Esophagus muscularis mucosa (tissue), 4 donors: ENCODE measurements at places on chromosomes 12 and 14. TPM values are rescaled to one million over a fixed set of nuclear protein-coding genes. Genes with fewer than 3 reads are reported as not detected.

The ADAMTS20 gene
- total RNA-seq: not detected

The NR2C1 gene
- total RNA-seq: 46.3 TPM

The LRRC10 gene
- total RNA-seq: not detected

The CISTR gene
- total RNA-seq: not detected

The RPS6KA5 gene
- total RNA-seq: 40.6 TPM

The CIDEB gene
- 12.5 TPM for total RNA-seq

DNA sequence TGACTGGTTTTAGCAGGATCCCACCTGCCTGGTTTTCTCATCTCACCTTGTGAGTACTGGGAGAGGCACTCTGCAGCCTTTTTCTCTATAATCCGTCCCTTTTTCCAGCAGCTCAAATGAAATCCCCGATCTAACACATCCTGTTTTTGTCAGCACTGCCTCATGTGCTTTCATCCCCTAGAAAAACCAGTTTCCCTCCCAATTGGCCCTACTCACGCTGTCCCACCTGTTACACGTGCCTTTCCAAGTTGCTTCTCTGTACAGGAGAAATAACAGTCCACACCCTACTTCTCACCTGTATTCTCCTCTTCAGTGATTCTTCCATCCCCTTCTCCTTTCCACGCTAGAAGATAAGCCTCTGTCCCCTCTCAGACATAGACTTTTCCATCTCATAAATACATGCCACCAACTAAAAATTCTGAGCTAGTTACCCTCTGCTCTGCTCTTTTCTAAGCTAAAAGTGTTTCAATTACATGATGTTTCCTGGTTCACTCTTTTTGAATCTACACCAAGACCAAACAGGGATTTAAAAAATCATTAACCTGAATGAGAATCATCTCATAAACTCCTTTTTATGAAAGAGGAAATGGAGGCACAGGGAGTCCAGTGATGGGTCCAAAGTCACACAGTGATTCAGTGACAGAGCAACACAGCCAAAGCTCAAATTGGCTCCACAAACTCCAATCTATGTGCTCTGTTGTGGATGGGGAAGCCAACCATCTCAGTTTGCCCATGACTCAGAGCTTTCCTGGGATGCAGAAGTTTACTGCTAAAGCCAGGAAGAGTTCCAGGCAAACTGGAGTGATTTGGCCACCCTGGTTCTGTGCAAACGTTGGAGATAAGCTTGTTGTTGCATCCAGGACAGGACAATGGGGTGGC is 240.0 kb upstream of the TMEM132C start:
- no peak overlapping the region for H3K4me3 ChIP-seq
- H3K27ac ChIP-seq: no peak overlapping the region
- no peaks in the 10 kb centered on the region for H3K4me1 ChIP-seq
- H3K27me3 ChIP-seq: no peaks in the 10 kb centered on the region

GRCh38 chr12:15979096-15980092 is 68.3 kb downstream of the DERA start:
- no peak overlapping the region for H3K4me3 ChIP-seq
- DNase-seq: no peak
- H3K36me3 ChIP-seq: peaks cover 9% of the 10 kb centered on the region
- H3K27ac ChIP-seq: peak overlapping the region; percentile 36
- H3K27me3 ChIP-seq: no peaks in the 10 kb centered on the region
- peaks cover 45% of the 10 kb centered on the region for H3K4me1 ChIP-seq

DNA sequence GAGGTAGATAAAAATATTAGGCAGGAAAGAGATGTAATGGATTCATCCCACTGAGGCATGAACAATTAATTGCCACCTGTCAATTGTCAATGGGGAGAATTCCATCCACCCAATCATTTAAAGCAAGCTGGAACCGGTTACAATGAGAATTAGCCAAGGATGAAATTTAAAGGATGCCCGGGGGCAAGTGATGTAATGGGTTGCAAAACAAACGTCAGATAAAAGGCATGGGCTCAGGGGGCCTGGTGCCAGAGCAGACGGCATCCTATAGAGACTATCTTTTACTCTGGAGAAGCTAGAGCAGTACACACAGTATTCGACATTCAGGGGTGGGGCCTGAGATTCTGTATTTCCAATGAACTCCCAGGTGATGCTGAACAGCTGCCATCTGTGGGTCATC is 80.5 kb upstream of the ZFP36L1 start:
- peaks cover 74% of the 10 kb centered on the region for H3K36me3 ChIP-seq
- no peak for DNase-seq
- no peak overlapping the region for H3K4me3 ChIP-seq
- H3K27ac ChIP-seq: no peak overlapping the region

GRCh38 chr12:65532162-65532561 is 253.7 kb downstream of the MSRB3 start:
- peaks cover 14% of the 10 kb centered on the region for H3K4me1 ChIP-seq
- no peaks in the 10 kb centered on the region for H3K36me3 ChIP-seq
- H3K4me3 ChIP-seq: no peak overlapping the region
- no peaks in the 10 kb centered on the region for H3K27me3 ChIP-seq
- H3K27ac ChIP-seq: no peak overlapping the region

DNA sequence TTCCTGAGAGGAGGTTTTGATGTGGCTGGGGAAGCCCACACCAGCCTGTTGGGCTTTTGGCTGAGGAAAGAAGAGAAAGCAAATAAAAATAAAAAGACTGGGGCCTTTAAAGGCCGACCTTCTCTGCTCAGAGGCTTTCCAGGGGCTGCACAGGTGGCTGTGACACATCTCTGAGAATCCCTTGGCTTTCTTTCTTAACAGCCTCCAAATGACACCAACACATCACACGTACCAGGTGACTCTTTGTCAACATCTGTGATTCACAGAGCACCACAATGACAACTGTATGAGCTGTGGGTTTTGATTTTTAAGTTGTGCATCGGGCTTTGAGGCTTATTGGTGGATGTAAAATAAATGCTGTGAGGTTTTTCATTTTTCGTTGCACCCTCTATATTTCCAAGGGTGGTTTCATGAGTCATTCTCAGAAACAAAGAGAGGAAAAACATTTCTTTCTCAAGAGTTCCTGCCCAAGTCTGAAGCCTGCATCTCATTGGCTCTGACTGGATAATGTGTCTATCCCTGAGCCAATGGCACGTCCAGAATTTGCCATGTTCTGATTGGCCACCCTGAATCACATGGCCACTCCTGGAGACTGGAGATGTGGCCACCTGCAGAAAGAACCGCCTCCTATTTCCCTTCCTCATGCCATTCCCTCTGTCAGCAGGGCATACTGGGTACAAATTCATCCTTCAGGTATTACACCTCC is 349.0 kb downstream of the GLT1D1 start:
- no peak for DNase-seq
- H3K4me1 ChIP-seq: no peaks in the 10 kb centered on the region
- H3K4me3 ChIP-seq: no peak overlapping the region
- no peaks in the 10 kb centered on the region for H3K36me3 ChIP-seq
- H3K27ac ChIP-seq: no peak overlapping the region
- H3K27me3 ChIP-seq: peaks cover 7% of the 10 kb centered on the region

GRCh38 chr14:70643967-70644366 is 2.3 kb downstream of the TTC9 start:
- peaks cover 24% of the 10 kb centered on the region for H3K4me1 ChIP-seq
- no peaks in the 10 kb centered on the region for H3K27me3 ChIP-seq
- peak; percentile 31 for DNase-seq

GRCh38 chr12:63037746-63038712 is 103.1 kb upstream of the PPM1H start:
- H3K36me3 ChIP-seq: no peaks in the 10 kb centered on the region
- no peak for DNase-seq
- no peak overlapping the region for H3K4me3 ChIP-seq
- H3K27me3 ChIP-seq: no peaks in the 10 kb centered on the region

DNA sequence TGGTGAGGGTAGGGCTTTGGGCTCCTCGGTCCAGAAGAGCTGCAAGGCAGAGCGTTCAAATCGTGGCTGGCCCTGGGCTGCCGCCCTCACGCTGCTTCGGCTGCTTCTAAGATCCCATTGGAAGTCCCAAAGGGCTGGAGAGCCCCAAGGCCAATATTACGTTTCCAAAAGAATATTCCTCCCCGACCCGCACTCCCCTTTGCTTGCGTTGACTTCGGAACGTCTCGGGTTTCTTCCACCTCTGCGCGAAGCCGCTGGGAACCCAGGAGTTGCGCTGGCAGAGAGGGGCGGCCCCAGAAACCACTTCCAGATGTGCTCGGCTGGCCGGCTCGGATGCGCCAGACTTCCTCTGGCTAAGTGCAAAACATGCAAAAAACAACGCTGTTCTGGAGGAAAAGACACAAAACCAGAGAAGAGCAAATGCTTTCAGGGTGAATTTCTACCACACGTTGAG is at the start of gene GLT8D2:
GLT8D2 (minus strand) TSS at position 285 of the 454 bp plus-strand sequence. CDS start 30,539 bp downstream, outside the sequence.
- H3K36me3 ChIP-seq: no peaks in the 10 kb centered on the region
- peak within 1 kb of the TSS; percentile 73 for H3K27ac ChIP-seq
- H3K27me3 ChIP-seq: no peaks in the 10 kb centered on the region

DNA sequence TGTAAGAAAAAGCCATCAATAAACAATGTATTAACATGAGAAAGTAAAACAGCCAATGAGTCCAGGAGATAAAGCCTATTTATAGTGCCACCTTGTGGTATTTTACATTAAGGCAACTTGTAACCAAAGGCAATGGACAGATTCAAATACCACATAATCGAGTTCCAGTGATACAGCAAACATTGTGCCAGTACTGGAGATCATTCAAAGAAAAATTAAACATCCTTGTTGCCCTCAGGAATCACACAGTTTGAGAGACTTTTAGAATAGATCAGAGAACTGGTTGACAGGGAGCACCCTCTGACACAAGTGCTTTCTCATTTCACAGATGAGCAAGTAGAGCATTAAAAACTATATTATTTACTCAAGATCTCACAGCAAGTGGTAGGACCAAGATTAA is 98.1 kb downstream of the DDHD1 start:
- H3K27ac ChIP-seq: peak overlapping the region; percentile 27
- peaks cover 40% of the 10 kb centered on the region for H3K4me1 ChIP-seq
- no peak for DNase-seq
- H3K36me3 ChIP-seq: no peaks in the 10 kb centered on the region

GRCh38 chr12:118033323-118033722 is 16.8 kb downstream of the RFC5 start:
- DNase-seq: no peak
- peaks cover 8% of the 10 kb centered on the region for H3K4me1 ChIP-seq
- H3K36me3 ChIP-seq: peaks cover 67% of the 10 kb centered on the region
- H3K27ac ChIP-seq: no peak overlapping the region
- H3K4me3 ChIP-seq: no peak overlapping the region
- H3K27me3 ChIP-seq: no peaks in the 10 kb centered on the region

GRCh38 chr12:47123730-47124129 is 44.0 kb upstream of the AMIGO2 start:
- no peak overlapping the region for H3K4me3 ChIP-seq
- H3K27ac ChIP-seq: no peak overlapping the region
- no peaks in the 10 kb centered on the region for H3K27me3 ChIP-seq
- H3K36me3 ChIP-seq: no peaks in the 10 kb centered on the region
- no peaks in the 10 kb centered on the region for H3K4me1 ChIP-seq
- DNase-seq: no peak

DNA sequence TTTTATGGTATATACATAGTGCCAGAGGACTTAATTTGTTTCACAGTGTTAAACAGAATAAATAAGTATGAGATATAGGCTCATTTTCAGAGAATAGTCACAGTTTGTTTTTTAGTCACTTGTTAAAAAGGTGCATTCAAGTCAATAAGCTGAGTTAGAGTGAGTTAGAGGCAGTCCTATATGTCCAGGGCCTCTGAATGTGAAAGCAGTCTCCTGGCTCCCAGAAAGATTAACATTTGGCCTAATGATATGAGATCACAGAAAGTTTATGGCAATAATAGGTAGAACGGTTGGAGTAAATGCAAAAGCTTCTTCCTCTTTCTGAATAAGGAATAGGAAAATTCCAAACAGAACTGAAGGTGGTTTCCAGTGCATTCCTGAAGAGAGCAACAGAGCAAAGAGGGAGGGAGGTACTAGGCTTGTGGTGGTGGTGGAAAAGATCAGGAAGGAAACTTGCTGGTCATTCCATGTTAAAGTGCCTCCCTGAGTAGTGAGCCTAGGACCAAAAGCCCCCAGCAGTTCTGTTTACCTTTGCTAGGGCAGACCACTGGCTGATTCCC is 54.4 kb downstream of the SLC38A4 start:
- DNase-seq: no peak
- no peak overlapping the region for H3K4me3 ChIP-seq
- H3K27me3 ChIP-seq: no peaks in the 10 kb centered on the region
- no peak overlapping the region for H3K27ac ChIP-seq

GRCh38 chr12:100827901-100828520 is 33.4 kb downstream of the ANO4 start:
- no peak overlapping the region for H3K27ac ChIP-seq
- H3K27me3 ChIP-seq: no peaks in the 10 kb centered on the region
- H3K4me1 ChIP-seq: no peaks in the 10 kb centered on the region
- no peak overlapping the region for H3K4me3 ChIP-seq
- DNase-seq: no peak

DNA sequence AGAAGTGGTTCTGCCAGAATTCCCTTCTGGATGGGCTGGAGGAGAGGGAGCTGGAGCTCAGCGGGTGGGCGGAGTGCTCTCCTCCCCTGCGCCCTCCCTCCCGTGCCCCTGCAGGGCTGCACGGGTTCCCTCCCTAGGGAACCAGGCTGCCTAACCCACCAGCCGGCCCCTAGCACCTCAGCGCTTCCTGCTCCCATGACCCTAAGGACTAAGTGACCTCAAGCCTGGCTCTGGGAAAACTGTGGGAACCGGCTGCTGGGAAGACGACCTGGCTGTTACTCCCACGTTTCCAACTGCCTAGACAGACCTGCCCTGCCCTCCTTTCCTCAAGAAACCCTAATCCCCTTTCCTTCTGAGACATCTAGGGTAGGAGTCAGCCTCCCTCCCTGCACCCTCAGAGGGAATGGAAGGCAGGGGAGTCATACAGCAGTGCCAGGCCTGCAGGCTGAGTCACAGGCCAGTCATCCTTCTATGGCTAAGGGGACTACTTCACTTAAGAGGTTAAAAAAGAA is 31.5 kb downstream of the SLC6A12 start:
- H3K4me3 ChIP-seq: no peak overlapping the region
- H3K27ac ChIP-seq: no peak overlapping the region
- H3K27me3 ChIP-seq: no peaks in the 10 kb centered on the region
- no peaks in the 10 kb centered on the region for H3K36me3 ChIP-seq
- H3K4me1 ChIP-seq: peaks cover 20% of the 10 kb centered on the region
- no peak for DNase-seq

- H3K4me3 ChIP-seq: peak overlapping the region; percentile 79
- H3K27ac ChIP-seq: peak overlapping the region; percentile 98
- H3K4me1 ChIP-seq: peaks cover 13% of the 10 kb centered on the region
- H3K36me3 ChIP-seq: peaks cover 11% of the 10 kb centered on the region
- no peak for DNase-seq
- H3K27me3 ChIP-seq: no peaks in the 10 kb centered on the region
Observed at GRCh38 chr12:12357719-12358461, 1.0 kb downstream of the BORCS5 start.
